ENCODE measurements at places on chromosomes 12 and 14.

DNA sequence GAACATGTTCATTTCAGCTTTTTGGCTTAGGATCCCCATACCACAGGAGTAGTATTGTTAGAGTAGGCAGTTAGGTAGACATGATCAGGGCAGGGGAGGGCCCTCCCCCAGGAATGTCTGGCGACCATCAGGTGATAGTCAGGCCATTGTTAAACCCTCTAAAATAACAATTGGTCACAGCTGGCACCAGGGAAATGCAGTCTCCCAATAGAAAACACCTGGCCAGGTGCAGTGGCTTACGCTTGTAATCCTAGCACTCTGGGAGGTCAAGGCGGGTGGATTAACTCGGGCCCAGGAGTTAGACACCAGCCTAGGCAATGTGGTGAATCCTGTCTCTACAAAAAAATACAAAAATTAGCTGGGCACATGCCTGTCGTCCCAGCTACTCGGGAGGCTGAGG, 187.1 kb downstream of the MON2 start:
- H3K4me1 ChIP-seq: no peaks in the 10 kb centered on the region
- DNase-seq: no peak
- no peak overlapping the region for H3K27ac ChIP-seq
- H3K27me3 ChIP-seq: no peaks in the 10 kb centered on the region
- no peaks in the 10 kb centered on the region for H3K36me3 ChIP-seq

DNA sequence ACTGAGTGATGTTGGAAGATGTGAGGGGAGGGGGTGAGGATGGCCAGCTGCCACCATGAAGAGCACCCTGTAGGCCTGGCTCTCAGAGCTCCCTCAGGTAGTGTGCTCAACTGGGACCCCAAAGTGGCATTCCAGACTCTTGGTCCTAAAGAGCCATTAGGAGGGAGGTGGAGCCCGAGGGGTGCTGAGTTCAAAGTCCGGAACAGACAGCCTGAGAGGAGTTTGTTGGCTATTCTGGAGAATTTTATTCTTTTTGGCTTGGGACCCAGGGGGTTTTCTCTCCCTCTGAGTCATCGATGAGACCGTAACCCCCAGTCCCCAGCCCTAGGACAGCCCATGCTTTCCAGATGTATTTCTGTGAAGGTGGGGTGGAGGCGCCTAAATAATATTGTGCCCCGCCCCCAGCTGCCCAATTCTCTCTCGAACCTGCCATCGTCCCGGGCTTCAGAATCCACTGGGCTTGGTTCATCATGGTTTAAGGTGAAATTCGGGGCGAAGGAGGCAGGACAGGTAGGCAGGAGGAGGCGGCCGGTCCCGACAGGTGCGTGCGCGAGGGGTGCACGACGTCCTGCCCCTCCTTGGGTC, 690 bp upstream of the RBP5 start:
- H3K4me3 ChIP-seq: peak overlapping the region; percentile 66
- H3K27ac ChIP-seq: peak overlapping the region; percentile 79
- peaks cover 7% of the 10 kb centered on the region for H3K36me3 ChIP-seq
- no peaks in the 10 kb centered on the region for H3K4me1 ChIP-seq

DNA sequence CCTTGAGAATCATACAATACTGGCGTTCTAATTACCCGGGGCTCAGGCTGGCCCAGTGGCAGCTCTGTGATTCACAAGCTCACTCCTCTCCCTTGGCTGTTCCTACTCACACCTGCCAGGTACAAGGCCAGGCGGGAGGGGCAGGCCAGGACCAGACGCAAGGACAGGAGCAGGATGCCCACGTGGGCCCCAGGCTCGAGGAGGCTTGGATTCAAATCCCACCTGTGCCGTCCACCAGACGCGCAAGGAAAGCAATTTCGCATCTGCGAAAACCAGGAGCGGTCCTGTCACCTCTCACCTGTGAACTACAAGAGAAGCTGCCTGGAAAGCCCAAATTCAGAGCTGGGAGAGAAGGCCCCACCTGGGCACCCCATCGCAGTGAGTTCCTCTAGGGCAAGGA, 50.6 kb downstream of the BCL11B start:
- H3K27me3 ChIP-seq: no peaks in the 10 kb centered on the region
- DNase-seq: no peak
- H3K27ac ChIP-seq: no peak overlapping the region
- H3K36me3 ChIP-seq: no peaks in the 10 kb centered on the region
- no peak overlapping the region for H3K4me3 ChIP-seq

DNA sequence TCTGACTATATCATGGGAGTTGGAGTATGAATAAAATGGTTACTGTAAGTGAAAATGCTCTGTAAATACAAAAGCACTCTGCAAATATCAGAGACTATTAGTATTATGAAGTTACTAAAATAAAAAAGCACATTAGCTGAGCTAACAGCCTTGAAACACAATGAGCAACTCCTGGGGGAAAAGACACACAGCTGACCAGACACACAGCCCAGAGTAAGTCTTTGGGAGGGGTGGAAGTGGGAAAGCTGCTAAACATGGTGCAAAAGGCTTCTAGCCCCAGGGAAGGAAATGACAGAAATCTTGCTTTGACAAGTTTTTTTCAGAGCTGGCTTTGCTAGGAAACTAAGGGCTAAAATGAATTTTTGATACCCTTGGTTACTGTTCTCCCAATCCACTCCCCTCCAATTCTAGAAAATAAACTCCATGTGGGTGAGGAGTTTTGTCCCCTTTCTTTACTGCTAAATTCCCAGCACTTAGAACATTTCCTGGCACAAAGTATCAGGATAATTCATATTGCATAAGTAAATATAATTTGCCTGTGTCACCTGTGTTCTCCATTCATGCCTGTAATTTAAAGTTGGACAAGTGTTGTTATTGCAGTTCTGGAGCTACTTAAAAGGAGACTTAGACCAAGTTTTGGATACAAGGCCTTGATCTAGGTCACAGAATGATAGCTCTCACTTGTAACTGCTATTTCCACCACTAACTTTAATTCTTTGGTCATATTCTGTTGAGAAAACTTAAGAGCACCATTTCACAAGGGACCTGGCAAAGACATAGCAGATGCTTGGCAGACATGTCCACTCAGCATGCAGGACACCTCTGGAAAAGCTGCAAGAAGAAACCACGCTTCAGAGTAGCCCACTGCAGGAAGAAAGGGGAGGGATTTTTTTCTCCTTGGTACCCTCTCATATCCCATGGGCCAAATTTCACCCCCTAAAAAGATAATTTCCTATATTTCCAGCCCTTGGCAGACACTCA, 19.0 kb upstream of the RAB3IP start:
- DNase-seq: no peak
- H3K4me1 ChIP-seq: no peaks in the 10 kb centered on the region

DNA sequence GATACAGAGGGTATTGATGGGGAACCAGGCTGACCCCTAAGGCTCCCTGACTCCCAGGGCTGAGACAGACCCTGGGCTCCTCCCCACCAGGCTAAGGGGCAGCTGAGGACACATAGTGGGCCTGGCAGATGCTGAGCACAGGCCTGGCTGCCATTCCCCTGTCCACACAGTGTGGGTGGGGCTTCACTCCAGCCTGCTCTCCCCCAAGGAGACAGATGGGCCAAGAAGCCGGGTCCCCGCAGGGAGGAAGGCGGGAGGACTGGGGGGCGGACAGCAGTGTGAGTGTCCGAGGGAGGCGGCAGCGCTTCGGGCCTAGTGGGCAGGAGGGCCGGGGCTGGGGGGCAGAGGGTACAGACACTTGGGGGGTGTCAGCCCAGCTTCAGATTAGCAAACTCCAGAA, 32.0 kb downstream of the RFLNA start:
- H3K4me1 ChIP-seq: no peaks in the 10 kb centered on the region
- H3K4me3 ChIP-seq: no peak overlapping the region
- peak overlapping the region; percentile 77 for H3K27ac ChIP-seq
- H3K27me3 ChIP-seq: no peaks in the 10 kb centered on the region

DNA sequence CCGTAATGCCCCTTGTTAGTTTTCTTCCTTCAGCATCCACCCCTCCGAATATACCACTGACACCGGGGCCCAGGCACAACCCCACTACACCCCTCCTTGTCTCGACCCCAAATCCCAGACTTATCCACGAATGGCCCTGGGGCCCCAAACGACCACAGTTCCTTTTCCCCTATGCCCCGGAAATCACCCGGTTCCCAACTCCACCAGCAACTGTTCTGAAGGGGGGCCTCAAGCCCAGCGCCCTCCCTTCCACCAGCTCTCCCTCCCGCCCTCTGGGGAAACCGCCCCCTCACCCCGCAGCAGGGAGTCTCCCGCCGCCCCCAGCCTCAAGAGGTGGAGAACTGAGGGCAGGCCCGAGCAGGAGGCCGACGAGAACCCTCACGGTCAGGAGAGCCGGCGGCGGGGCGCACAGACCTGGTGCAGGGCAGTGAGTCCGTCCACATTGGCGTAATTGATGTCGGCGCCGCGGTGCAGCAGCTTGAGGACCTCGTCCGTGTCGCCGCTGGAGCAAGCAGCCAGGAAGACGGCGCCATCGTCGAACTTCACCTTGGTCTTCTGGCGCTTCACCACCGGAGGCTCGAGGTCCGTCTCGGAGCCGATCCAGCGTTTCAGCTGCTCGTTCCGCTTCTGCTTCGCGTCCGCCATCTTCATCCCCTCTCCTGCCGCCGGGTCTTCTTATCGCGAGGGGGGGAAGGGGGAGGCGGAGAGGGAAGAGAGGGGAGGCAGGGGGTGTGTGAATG, 446 bp downstream of the PPP1R12A start:
- H3K27ac ChIP-seq: peak overlapping the region; percentile 95
- peak; percentile 26 for DNase-seq
- peaks cover 48% of the 10 kb centered on the region for H3K4me1 ChIP-seq

GRCh38 chr14:64363265-64363846, 24.8 kb upstream of the MTHFD1 start:
- H3K27me3 ChIP-seq: no peaks in the 10 kb centered on the region
- DNase-seq: no peak
- no peaks in the 10 kb centered on the region for H3K36me3 ChIP-seq
- H3K4me1 ChIP-seq: no peaks in the 10 kb centered on the region
- H3K27ac ChIP-seq: no peak overlapping the region
- no peak overlapping the region for H3K4me3 ChIP-seq

GRCh38 chr14:72024043-72024407, 91.8 kb downstream of the RGS6 start:
- no peaks in the 10 kb centered on the region for H3K36me3 ChIP-seq
- peak; percentile 30 for DNase-seq
- no peaks in the 10 kb centered on the region for H3K4me1 ChIP-seq
- no peak overlapping the region for H3K4me3 ChIP-seq
- no peak overlapping the region for H3K27ac ChIP-seq
- no peaks in the 10 kb centered on the region for H3K27me3 ChIP-seq
